ENCODE measurements at places on chromosomes 13 and 19.
A peak's percentile ranks its signal among the peaks of the same experiment; 100 is the strongest.

- peaks cover 6% of the 10 kb centered on the region for H3K4me1 ChIP-seq
- no peaks in the 10 kb centered on the region for H3K27me3 ChIP-seq
- no peaks in the 10 kb centered on the region for H3K36me3 ChIP-seq
- DNase-seq = no peak
- H3K4me3 ChIP-seq = no peak overlapping the region
Measured at GRCh38 chr13:60431108-60431700, 34.2 kb downstream of the TDRD3 start.

GRCh38 chr13:110354715-110355473 lies 47.8 kb downstream of the COL4A2 start:
- no peaks in the 10 kb centered on the region for H3K4me1 ChIP-seq
- no peaks in the 10 kb centered on the region for H3K27me3 ChIP-seq
- H3K27ac ChIP-seq = no peak overlapping the region
- H3K36me3 ChIP-seq = no peaks in the 10 kb centered on the region

DNA sequence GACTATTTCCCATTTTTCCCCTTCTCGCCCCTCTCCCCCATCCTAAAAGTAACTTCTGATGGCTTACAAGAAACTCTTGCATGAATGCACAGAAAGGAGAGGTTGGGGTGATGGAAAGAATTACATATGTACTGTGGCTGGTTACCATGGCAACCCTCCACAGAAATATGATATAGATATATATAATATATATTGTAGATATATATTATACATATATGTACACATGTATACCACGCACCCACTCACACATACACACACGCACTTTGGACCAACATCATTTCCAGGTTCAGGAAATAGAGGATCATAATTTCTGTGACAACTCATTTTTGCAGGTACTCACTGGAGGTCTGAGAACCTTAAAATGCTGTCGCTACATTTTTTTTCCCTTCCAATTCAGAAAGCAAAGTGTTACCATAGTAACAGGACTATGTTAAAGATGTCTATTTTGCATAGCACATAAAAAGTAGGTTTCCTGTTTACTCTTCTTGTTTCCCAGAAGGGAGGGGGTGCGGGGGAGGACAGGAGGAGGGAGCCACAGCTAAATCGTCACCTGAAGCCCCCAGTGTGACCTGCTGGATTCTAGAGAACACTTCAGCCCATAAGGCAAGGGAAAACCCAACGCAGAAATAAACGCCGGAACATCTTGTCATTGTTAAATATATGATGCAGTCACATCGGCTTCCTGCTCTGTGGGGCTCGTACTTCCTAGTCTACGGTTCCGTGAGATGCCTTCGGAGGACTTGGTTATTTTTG lies 44.7 kb downstream of the EFNB2 start:
- no peak overlapping the region for H3K27ac ChIP-seq
- DNase-seq = no peak
- peaks cover 25% of the 10 kb centered on the region for H3K27me3 ChIP-seq
- H3K4me3 ChIP-seq = peak overlapping the region; percentile 41
- peaks cover 14% of the 10 kb centered on the region for H3K4me1 ChIP-seq

- no peak overlapping the region for H3K27ac ChIP-seq
- DNase-seq = no peak
- no peaks in the 10 kb centered on the region for H3K27me3 ChIP-seq
- H3K4me3 ChIP-seq = no peak overlapping the region
Measured at GRCh38 chr13:85377783-85378182, 421.4 kb downstream of the SLITRK6 start.

DNA sequence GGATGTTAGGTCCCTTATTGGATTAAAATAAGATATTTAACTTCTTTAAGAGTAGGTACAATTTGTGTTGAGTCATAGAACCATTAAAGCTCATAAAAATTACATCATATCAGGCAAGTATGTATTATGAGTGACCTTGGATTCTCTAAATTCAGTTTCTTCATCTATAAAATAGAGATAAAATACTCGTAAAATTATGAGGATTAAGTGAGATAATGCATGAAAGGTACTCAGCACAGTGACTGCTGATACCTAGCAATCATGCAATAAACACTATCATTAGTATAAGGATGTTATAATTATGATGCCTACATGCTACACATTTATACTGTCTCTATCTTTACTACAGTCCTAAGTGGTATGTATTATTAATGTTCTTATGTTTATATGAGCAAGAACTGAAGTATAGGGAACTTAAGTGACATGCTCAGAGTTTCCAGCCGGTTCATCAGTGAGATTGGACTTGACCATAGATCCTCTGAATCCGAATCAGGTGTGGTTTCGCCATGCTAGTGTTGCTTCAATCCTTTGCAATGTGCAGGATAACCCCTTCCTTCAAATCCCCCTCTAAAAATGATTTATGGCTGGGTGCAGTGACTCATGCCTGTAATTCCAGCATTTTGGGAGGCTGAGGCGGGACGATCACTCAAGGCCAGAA lies 22.9 kb upstream of the FRY start:
- no peaks in the 10 kb centered on the region for H3K4me1 ChIP-seq
- no peak for DNase-seq
- H3K36me3 ChIP-seq = no peaks in the 10 kb centered on the region
- no peak overlapping the region for H3K27ac ChIP-seq

GRCh38 chr13:19795956-19796355 lies 13.2 kb upstream of the PSPC1 start:
- H3K27ac ChIP-seq = no peak overlapping the region
- DNase-seq = no peak
- no peaks in the 10 kb centered on the region for H3K36me3 ChIP-seq
- no peaks in the 10 kb centered on the region for H3K27me3 ChIP-seq
- no peak overlapping the region for H3K4me3 ChIP-seq

All from CD4-positive, alpha-beta T cell (primary cell).